Stimulated activated CD4-positive, alpha-beta T cell treated with anti-CD3 and anti-CD28 coated beads, Interleukin-4, amount 100 ng/mL, for 48 hours (primary cell): ENCODE measurements at places on chromosomes 2 and 18.

- DNase-seq = no peak
Observed at GRCh38 chr18:28890791-28891190, 713.9 kb upstream of the CDH2 start.

DNA sequence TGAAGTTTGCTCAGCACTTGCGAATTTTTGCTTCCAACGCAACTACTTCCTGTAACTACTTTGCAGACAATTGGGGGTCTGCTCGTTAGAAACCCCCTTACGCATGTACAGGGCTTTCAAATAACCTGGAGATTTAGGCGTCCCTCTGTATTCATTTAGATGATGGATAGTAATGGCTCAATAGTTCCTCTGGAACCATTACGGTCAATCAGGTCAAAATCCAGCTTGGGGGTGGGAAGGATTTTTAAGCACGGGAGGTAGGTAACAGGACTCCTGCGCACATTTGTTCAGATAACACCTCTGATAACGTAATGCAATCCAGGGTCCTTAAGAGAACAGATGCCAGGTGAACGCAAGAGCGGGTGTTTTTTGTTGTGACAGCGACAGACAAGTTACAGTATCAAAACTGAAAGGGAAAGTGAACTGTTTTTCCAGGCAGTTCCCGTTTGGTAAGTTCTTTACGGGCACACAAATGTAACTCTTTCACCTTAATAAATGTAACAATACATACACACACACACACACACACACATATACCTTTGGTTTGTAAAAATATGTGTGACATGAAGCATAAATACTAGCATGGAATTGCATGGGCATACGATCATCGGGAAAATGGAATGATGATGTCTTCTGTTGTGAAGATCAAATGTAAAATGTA is 3.8 kb upstream of the OSR1 start:
- DNase-seq = no peak

- DNase-seq = no peak
Observed at GRCh38 chr2:128623776-128624761, 305.4 kb upstream of the HS6ST1 start.

GRCh38 chr18:37712776-37713175 is 147.2 kb upstream of the CELF4 start:
- DNase-seq = no peak

- DNase-seq = no peak
Observed at GRCh38 chr18:6557057-6557769, 142.5 kb upstream of the L3MBTL4 start.

DNA sequence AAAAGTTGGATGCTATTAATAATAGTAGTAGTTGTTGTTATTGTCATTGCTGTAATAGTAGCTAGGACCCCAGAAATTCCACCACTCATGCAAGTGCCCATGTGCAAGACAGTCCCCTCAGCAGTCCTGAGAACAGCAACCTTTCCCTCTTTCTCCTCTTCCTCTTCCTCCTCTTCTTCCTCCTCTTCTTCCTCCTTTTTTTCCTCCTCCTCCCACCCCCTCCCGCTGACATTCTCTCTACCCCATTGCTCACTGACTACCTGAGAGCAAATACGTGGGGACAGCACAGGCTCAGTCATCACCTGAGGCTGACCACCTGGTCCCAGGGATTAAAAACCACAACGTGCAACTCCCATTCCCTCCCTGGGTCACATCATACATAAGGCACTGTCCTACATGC is 41.8 kb downstream of the SMAD7 start:
- DNase-seq = no peak

- DNase-seq = no peak
Observed at GRCh38 chr18:21672521-21673267, 31.9 kb downstream of the ABHD3 start.

GRCh38 chr2:116819355-116819754 is 995.1 kb upstream of the DDX18 start:
- no peak for DNase-seq

GRCh38 chr2:72973566-72974435 is 56.5 kb downstream of the EMX1 start:
- DNase-seq = peak; percentile 24

GRCh38 chr2:127220768-127221527 is 849 bp upstream of the CYP27C1 start:
- no peak for DNase-seq

GRCh38 chr2:88230911-88231310 is 60.8 kb downstream of the THNSL2 start:
- no peak for DNase-seq

DNA sequence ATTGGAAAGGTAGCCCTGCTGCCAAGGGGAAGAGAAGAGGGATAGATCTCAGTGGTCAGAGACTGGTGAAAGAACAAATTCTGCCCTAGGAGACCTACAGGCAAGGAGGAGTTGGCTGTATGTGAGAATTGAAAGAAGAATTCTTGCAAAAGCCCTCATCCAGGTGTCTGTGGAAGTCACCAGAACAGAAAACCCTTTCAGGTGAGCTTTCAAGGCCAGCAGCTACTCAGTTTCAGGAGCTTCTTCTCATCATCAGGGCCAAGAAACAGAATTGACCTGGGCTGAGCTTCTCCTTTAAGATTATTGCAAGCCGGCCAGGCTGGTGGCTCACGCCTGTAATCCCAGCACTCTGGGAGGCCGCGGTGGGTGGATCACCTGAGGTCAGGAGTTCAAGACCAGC is 110.2 kb downstream of the CDK15 start:
- no peak for DNase-seq

- DNase-seq = no peak
Observed at GRCh38 chr18:36015629-36016028, 43.1 kb downstream of the RMP24 start.

DNA sequence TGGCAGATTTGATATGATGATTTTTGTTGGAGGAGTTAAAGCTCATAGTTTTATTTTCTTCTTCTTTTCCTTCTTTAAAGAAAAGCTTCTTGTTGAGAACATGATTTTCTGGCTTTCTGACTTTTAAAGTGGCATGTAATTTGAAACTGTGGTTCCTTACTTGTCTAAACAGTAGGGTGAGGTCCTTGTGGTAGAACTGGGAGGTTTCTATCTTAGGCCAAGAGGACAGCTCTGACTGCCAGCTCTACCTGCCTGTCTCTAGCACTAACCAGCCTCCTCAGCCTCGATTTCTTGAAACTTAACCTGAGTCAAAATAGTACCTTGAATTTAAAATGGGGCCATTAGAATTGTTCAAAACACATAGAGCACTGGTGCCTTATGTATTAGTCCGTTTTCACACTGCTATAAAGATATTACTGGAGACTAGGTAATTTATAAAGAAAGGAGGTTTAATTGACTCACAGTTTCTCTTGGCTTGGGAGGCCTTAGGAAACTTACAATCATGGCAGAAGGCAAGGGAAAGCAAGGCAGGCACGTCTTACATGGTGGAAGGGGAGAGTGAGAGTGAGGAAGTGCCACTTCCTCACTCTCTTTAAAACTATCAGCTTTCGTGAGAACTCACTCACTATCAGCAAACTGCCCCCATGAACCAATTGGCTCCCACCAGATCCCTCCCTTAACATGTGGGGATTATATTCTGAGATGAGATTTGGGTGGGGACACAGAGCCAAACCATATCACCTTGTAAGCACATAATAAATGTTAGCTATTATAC is 119.0 kb downstream of the CERS6 start:
- DNase-seq = no peak

GRCh38 chr2:102660574-102660973 is 41.2 kb downstream of the SLC9A2 start:
- no peak for DNase-seq

- no peak for DNase-seq
Observed at GRCh38 chr2:147663153-147663961, 181.5 kb upstream of the ACVR2A start.

- DNase-seq = no peak
Observed at GRCh38 chr2:241035818-241036396, 37.5 kb downstream of the SNED1 start.

DNA sequence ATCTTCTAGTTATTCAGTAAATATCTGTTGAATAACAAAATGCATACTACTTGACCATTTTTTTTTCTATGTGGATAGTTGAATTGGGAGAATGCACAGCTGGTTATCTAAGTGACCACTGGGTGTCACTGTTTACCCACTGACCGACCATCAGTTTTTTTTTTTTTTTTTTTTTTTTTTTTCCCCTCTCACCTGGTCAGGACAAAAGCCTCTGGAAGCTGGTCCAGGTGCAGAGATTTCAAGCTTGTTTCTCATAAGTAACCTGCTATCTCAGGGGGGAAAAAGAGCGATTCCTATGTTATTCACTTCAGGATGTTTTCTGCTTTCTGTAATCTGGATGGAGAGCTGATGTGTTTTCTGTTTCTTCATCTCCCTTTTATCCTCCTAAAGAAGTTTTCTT is 256.0 kb downstream of the DCDC2C start:
- no peak for DNase-seq

DNA sequence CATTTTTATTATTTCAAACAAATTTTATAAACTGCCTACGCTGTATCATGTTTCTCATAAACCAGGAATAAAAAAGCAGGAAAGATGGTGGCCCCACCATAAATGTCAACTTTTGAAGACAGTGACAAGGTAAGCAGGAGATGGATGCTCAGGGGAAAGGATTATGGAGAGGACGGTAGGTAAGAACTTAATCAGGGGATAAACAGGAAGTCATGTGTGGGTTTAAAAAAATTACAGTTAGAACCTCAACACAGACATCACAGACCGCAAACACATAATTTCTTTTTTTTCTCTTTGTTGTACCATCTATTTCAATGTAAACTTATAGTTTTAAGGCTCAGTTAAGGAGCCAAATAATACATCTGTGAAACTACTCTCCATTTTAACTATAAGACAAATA is 575.2 kb upstream of the SLC8A1 start:
- DNase-seq = no peak

GRCh38 chr2:173739006-173739405 is 226.2 kb downstream of the SP3 start:
- no peak for DNase-seq

- peak; percentile 26 for DNase-seq
Observed at GRCh38 chr2:43224571-43225092, 1.8 kb downstream of the ZFP36L2 start.
